ENCODE measurements at places on chromosomes 1 and 21.

GRCh38 chr1:42369471-42369870, 11.1 kb upstream of the RIMKLA start:
- DNase-seq = no peak

DNA sequence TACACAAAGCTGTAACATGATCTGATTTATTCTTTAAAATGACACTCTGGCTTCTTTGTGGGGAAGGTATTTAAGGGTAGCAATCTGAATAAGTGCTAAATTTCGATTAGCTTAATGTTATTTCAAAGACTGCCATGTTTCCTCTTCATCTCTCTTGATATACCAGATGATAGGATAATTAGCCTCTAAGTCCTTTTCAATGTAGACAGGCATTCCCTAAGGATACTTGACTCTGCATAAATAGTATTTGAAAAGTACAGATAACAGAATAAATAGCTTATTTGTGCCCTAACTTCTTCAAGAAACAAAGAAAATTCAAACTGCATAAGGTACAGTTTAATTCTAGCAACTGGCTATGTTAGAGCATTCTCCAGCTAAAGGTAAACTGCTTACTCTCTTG, 46.2 kb downstream of the ARHGAP29 start:
- no peak for DNase-seq

GRCh38 chr1:44973645-44974044, 12.8 kb downstream of the EIF2B3 start:
- no peak for DNase-seq

- no peak for DNase-seq
Observed at GRCh38 chr1:10793129-10793651, 3.3 kb downstream of the CASZ1 start.

DNA sequence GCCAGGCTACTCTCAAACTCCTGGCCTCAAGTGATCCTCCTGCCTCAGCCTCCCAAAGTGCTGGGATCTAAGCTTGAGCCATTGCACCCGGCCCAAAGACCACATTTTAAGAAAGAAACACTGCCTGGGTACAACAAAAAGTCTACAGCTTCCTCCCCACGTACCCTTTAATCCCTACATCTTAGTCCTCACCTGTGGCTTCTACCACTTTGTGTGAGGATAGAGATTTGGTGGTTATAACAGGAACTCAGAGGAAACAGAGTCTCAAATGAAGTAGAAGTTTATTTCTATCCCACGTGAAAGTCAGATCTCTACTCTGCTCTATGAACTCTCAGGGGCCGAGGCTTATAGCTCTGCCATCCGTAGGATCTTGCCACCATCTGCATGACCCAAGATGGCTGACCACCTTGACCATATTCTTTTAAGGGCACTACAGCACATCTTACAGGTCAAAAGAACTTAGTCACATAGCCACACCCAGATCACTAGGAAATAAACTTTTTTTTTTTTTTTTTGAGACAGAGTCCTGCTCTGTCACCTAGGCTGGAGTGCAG, 13.4 kb downstream of the GPX7 start:
- no peak for DNase-seq

GRCh38 chr1:244878681-244879080, 14.3 kb upstream of the HNRNPU start:
- DNase-seq = no peak

DNA sequence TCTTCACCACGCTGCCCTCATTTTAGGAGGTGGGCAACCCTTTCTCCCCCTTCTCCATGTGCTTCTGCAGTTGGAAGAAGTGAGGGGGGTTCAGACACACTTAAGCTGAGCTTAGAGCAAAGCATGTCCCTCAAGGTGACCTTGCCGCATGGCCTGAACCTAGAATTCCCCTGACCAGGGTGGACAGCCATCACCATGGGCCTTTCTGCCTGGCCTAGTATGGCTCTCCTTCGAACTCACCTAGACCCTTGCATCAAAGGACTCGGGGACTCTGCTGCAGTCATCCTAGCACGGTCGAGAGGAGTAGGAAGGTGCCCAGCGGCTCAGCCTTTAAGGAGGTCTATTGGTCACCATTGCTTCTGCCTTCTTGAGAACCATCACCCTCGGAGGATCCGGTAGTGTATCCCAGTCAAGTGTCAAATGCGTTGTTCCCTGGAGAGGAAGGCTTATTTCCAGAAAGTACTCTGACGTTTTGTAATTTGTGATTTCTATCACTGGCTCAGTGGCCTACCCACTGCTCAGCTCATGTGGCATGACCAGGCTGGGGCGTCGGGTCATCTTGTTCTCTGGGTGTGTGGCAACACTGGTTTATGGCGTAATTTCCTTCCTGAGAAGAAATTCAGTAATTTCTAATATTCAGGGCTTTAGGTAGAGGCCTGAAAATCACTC, at the start of gene KCNE1:
KCNE1 (minus strand) TSS at position 424 of the 669 bp plus-strand sequence. CDS start 62,576 bp downstream, outside the sequence.
- DNase-seq = no peak

- DNase-seq = no peak
Observed at GRCh38 chr1:118862755-118863154, 125.4 kb downstream of the TBX15 start.

DNA sequence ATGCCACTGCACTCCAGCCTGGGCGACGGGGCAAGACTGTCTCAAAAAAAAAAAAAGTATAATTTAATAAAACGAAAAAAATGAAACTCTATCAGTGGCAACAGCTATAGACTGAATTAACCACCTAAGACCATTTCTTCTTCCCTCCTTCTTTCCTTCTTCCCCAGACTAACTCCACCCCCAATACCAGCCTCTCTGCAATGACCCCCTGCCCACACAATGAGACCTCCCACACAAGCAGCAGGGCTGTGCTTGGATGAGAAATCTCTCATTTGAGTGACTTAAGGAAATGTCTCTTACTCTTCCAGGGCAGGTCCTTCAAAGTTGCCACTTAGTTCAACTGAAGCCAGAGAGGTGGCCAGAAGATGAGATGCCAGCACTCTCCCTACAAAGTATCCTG, 94.5 kb upstream of the SYT6 start:
- no peak for DNase-seq

GRCh38 chr1:84427250-84428188, 29.2 kb downstream of the DNASE2B start:
- DNase-seq = no peak

DNA sequence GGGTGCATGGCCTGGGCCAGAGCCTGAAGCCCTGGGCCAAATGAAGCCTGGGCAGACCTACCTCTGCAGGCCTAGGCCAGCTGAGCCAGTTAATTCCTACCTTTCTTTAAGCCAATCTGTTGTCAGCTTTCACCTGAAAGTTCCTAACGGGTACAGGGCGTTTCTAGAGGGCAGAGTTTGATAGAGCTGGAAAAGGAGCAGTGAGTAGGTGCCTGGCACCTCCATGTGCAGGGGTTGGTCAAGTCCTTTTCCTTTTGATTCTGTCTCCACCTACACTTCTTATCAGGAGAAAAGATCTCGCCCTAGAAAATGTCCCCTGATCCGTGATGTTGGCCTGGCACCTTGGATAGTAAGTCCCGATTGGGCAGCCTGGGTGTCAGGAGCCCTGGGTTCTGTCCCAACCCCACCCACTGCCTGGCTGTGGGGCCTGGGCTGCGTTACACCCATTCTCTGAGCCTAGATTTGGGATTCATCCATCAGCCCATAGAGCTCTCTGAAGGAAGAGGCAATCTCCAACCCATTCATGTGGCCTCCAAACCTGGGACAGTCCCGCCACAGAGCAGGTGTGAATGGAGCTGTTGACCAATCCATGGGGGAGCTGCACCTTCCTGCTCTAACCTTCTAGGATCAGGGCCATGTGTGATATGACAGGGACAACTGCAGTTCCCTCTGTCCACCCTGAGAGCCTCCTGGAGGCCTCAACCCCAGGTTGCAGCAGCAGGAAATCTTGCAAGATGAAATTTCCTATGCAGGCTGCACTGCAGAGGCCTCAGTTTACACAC, 304.3 kb downstream of the MATN1 start:
- no peak for DNase-seq

- DNase-seq = no peak
Observed at GRCh38 chr1:41152622-41153044, 89.5 kb downstream of the SCMH1 start.

DNA sequence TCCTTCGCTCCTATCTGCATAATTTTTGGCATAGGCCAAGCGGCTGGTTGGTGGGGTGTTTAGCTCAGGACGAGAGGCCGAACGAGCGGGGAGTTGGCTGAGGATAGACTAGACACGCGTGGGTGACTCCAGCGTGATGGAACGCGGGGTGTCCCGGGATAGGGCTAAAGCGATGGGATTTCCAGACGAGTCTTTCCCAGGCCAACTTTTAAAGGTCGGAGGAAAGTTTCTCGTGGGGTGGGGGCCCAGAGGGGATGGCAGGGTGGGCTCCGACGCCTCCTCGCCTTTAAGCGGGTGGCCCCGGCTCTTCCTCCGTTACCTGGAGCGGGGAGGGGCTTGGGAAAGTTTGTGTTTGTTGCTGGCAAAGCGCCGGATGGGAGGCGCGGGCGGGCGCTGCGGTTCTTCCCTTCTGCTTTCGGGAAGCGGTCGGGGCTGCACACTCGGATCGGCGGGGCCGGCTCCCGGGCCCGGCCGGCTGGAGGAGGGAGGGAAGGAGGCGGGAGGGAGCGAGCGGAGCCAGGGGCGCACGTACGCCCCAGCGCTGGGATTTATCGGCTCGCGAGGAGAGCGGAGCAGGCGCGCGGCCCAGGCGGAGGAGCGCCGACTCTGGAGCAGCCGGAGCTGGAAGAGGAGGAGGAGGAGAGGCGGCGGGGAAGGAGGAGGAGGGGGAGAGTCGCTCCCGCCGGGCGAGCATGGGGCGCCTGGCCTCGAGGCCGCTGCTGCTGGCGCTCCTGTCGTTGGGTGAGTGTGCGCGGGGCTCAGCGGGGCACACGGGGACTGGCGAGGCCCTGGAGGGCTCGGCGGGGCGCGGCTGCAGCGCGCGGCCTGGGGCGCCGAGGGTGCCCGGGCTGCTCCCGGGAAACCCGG, at the start of gene PTGFRN:
PTGFRN (plus strand) TSS at position 405 of the 867 bp plus-strand sequence; CDS start at position 693, 288 bp downstream.
- peak; percentile 57 for DNase-seq

GRCh38 chr1:30324251-30325084, 398.9 kb downstream of the MATN1 start:
- DNase-seq = no peak

GRCh38 chr1:230977761-230978490, 735 bp downstream of the TTC13 start:
- DNase-seq = no peak

GRCh38 chr1:202311875-202312635, 29.7 kb downstream of the UBE2T start:
- DNase-seq = peak; percentile 22

DNA sequence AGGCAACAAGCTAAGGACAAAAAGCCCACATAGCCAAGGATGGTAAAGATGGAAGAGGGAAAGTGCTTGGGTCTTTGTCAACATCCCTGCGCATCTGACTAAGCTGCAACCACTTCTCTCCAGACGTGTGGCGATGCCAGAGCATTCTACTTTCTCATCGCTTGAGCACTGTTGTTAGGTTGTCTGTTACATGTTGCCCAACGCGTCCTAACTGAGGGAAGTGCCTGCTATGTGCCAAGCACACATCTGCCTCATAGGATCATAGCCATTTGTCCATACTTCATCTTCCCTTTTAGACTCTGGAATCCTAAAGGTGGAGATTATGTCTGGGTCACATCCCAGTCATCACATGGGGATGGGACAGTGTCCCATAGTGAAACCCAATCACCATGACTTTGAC, 464.9 kb downstream of the MATN1 start:
- no peak for DNase-seq

DNA sequence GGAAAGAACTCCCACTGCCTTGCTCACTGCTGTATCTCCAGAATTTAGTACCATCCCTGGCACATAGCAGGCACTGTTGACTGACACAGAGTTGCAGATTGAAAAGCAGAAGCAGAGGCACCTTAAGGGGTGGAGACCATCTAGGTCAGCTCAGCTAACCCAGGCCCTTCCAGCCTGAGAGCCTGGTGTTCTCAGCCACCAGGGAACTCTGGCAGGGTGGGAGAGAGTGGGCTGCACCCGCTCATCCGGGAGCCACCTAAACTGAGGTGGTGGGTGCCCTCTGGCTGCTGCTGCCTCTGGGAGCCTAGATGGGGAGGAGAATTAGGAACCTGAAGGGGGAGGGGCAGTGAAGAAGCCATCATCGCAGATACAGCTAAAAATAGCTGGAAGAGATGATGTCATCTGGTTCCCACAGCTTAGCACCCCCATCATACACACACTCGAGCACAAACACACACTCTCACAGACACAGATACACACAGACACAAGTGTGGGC, 1.5 kb upstream of the TSPAN1 start:
- DNase-seq = no peak

DNA sequence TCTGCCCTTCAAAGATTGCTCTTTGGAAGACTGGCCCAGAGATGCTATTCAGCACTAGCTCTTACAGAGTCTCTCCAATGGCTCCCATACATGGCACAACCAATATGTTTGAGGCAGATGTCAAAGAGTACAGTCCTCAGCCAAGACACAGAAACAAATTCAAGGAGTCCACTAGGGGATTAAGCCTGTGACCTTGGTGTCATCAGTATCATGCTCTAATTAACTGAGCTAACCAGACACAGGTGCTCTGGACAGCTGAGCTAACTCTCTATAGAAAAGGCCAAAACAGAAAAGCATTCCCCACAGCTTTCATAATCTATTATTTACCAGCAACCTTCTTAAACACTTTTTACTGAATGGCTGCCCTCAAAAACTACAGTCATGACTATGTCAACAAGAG, 666.0 kb upstream of the PLXNA2 start:
- DNase-seq = no peak

GRCh38 chr1:21331752-21332478, 41.7 kb upstream of the ECE1 start:
- no peak for DNase-seq

DNA sequence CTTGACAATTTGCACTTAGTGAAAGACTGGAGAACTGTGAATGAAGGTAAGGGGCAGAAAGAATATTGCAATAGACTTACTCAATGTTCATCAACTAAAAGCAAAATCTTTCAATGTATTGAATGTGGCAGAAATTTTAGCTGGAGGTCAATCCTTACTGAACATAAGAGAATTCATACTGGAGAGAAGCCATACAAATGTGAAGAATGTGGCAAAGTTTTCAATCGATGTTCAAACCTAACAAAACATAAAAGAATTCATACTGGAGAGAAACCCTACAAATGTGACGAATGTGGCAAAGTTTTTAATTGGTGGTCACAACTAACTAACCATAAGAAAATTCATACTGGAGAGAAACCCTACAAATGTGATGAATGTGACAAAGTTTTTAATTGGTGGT, 80.7 kb downstream of the JMJD4 start:
- no peak for DNase-seq

- DNase-seq = no peak
Observed at GRCh38 chr21:45453308-45453950, 48.5 kb downstream of the COL18A1 start.

- DNase-seq = no peak
Observed at GRCh38 chr1:187655104-187655503, 826.4 kb downstream of the PLA2G4A start.

DNA sequence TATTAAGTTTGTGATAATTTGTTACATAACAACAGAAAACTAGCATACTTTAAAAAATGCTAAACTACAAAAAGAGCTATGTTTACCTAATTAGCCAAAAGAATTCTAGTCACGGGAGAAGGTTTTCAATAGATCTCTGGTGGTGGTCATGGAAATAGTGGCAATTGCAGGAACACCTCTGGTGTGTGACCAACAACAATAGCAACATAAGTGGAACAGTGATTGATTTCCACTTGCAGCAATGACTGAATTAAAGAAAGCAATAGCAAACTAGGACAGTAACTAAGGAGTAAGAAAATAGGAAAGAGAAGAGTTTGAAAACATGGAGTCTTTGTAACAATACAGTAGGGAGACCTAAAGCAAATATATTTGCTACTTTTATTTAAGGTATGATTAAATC, 171.3 kb upstream of the ADGRL4 start:
- DNase-seq = no peak

Data from D721Med (cell line).